Mesenteric fat pad (tissue), 1 donor: ENCODE measurements at places on chromosomes 12 and 14. TPM values are rescaled to one million over a fixed set of nuclear protein-coding genes. Genes with fewer than 3 reads are reported as not detected.
A peak's percentile ranks its signal among the peaks of the same experiment; 100 is the strongest.

KRT82 gene
- not detected for total RNA-seq

JAG2 gene
- 25.1 TPM for total RNA-seq

RIMBP2 gene
- total RNA-seq = 1.1 TPM

EID3 gene
- 8.2 TPM for total RNA-seq

RAB15 gene
- total RNA-seq = 3.2 TPM

NR1H4 gene
- total RNA-seq = not detected

C1QL4 gene
- not detected for total RNA-seq

CLEC2A gene
- not detected for total RNA-seq

DEPDC4 gene
- 0.58 TPM for total RNA-seq

- no peak for DNase-seq
These were observed 98.1 kb downstream of the KLRB1 start for GRCh38 chr12:9509464-9510161.

GRCh38 chr12:10341892-10342509 is 34.3 kb downstream of the KLRD1 start:
- DNase-seq = no peak

- DNase-seq = no peak
These were observed 18.1 kb downstream of the DYRK2 start for GRCh38 chr12:67666605-67667004.

DNA sequence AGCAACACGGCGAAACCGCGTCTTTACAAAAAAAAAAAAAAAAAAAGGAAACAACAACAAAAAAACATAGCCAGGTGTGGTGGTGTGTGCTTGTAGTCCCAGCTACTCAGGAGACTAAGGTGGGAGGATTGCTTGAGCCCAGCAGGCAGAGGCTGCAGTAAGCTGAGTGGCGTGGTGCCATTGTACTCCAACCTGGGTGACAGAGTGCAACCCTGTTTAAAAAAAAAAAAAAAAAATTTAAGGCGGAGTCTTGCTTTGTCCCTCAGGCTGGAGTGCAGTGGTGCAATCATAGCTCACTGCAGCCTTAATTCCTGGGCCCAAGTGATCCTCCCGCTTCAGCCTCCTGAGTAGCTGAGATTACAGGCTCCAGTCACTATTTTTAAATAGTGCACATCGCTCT is 18.2 kb upstream of the FIGNL2 start:
- DNase-seq = no peak

- DNase-seq = no peak
These were observed 69.1 kb upstream of the SSTR1 start for GRCh38 chr14:38138473-38139138.

- no peak for DNase-seq
These were observed 126.7 kb upstream of the PTPRQ start for GRCh38 chr12:80317307-80317706.

DNA sequence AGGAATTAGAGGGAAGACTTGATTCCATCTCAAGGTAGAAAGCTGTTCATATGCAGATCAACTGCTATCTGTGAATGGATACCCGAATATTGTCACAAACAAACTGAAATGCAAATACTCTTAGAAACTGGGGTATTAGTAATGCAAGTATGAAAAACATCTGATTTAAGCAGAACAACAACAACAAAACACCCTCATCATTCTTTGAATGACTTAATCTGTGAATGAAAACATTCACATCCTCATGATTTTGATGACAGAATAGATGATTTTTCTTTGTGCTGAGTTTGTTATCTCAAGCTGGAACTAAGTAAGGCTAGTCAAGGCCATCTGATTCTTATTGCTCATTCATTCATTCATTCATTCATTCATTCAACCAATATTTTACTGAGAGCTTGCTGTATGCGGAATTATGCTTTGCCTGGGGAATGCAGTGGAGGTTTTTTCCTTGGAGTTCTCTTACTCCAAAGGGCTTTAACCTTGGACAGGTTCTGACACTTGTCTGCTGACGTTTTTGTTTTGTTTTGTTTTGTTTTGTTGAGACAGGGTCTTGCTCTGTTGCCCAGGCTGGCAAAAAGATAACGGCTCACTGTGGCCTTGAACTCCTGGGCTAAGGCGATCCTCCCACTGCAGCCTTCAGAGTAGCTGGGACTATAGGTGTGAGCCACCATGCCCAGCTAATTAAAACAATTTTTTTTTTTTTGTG is 23.3 kb downstream of the OR10G3 start:
- peak; percentile 22 for DNase-seq

GRCh38 chr14:59969319-59969718 is 49.4 kb downstream of the LRRC9 start:
- no peak for DNase-seq

GRCh38 chr12:39081910-39082309 is 176.5 kb upstream of the CPNE8 start:
- no peak for DNase-seq

DNA sequence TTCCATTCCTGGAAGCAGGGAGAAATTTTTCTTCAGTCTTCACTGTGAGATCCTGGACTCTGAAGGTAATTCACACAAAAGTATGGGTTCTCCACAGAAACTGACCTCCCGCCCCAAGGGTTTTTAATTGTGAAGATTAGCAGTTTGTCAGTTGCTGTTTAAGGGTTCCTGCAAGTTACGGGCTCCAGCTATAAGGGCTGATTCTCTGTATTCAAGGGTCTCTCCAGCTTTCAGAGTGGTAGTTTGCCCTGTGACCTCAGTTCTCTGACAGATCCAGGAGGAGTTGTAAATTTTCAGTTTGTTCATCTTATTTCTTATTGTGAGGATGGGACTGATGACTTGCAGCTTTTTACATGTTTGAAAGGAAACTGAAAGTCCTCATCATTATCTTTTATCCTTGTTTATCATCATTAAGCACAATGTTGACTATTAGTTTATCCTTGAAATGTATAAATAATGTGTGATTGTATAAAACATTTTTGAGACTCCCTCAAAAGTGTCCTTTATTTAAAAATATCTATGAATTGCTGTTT is 110.9 kb downstream of the SCAF11 start:
- no peak for DNase-seq

- no peak for DNase-seq
These were observed 5.7 kb downstream of the BEGAIN start for GRCh38 chr14:100581228-100582145.

DNA sequence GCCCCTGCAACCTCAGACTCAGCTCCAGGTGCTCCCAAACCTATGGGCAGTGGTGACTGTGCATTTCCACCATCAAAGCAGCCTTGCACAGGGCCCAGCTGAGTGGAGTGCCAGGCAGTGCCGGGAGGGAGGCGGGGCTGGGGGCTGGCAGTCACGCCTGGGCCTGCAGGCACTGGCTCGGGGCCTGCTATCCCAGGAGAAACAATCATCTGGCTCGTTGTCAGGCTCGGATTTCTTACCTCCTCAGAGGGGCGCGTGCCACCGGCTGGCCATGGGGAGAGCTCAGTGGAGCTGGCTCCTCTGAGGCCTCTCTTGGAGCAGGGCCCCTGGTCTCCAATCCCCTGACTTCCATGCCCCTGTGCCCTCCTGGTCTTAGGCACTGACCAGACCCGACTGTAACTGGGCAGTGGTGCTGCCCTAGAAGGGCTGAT is 20.2 kb upstream of the PPP1R13B start:
- no peak for DNase-seq

- DNase-seq = no peak
These were observed 596.0 kb downstream of the SLC16A7 start for GRCh38 chr12:60191676-60192359.

GRCh38 chr14:83473416-83474235 is 1940.0 kb upstream of the SEL1L start:
- no peak for DNase-seq

GRCh38 chr14:68307790-68308168 is 485.1 kb downstream of the ZFP36L1 start:
- no peak for DNase-seq

DNA sequence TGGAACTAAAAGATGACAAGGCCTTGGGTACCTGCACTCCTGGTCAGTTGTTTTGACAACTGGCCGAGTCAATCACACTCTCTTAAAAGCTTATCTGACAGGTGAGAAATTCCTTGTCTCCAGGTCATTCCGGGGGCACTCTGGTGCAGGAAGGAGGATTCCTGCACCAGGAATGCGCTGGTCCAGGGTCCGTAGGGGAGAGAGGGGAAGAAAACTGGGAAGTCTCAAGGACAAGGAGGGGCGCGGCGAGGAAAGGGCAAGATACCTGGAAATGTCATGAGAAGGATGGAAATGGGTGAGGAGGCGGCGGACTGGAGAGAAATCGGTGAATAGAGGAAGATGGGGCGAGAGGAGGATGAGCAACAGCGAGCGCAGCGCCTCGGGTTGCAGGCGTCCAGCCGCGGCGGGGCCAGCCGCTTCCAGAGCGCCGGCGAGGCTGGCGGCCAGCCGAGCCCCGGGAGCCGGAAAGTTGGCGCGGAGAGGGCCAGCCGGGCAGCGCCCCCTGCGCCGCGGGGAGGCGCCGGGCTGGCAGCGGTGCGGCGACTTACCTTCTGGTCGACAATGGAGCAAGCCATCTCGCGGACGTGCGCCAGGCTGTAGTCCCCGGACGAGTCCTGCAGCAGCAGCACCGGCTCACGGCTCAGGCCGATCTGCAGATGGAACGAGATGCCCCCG is 809 bp downstream of the PRKD1 start:
- no peak for DNase-seq

GRCh38 chr12:69987579-69988091 is 162.6 kb downstream of the MYRFL start:
- no peak for DNase-seq

- no peak for DNase-seq
These were observed 10.5 kb upstream of the KRT73 start for GRCh38 chr12:52628841-52629240.

DNA sequence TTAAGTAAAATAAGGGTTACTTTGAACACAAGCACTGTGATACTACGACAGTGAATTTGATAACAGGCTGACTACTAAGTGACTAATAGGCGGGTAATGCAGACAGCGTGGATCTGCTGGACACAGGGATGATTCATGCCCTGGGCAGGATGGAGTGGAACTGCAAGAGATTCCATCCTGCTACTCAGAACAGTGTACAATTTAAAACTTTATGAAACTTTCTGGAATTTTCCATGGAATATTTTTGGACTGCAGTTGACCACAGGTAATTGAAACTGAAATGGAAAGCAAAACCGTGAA is 46.0 kb downstream of the YEATS4 start:
- no peak for DNase-seq

DNA sequence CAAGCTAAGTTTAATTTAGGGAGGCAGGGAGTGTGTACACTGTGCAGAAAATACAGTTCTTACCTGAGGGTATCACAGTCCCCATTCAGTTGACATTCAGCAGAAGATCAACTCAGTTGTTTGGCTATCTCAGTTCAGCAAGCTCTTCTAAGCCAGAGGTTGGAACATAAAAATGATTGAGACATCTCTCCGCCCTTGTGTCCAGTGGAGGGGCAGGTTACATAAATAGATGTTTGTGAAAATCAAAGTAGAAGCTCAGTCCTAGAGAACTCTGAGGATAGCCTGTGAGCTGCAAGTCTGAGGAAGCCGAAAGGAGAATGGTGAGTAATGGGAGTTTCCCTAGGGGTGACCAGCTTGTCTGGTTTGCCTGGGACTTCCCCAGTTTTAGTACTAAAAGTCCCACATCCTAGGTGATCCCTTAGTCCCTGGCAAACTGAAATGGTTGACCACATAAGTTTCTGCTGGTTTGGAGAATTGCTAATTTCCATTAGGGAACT is 251.4 kb upstream of the ATP2B1 start:
- no peak for DNase-seq

GRCh38 chr12:53093777-53094393 is 3.6 kb upstream of the IGFBP6 start:
- DNase-seq = peak; percentile 65

GRCh38 chr12:55997535-55997859 is 421 bp downstream of the SUOX start:
- no peak for DNase-seq

DNA sequence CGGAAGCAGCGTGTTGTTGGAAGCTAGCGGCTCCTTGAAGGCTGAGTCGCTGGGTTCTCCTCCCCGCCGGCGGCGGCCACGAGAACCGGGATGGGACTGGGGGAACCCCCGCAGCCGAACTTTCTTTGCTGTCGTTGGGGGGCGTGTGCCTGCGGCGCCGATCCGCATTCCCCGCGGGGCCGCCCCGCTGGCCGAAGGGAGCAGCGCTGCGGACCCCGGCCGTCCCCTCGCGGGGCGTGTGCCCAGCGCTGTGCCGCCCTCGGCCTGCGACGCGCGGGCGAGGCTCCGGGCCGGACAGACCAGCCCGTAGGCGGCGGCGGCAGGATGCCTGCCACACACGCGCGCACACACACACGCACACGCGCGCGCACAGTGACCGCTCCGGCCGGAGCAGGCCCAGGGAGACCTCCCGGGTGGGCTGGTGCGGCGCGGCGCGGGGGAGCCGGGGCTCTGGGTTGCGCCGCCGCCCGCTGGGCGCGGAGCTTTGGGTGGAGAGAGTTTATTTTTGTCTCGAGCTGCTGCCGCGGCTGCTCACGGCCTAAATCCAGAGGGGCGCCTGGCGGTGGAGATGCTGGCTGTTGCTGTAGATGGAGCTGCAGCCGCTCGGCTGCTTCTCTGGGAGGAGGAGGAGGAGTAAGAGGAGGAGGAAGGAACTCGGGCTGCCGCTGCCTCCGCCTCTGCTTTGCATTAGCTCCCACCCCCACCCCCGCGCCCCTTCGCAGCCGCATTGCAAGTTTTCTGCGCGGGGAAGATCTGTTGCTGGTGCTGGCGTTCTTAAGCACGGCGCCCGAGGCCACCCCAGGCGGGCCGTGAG is at the start of gene SAMD4A:
TSS of gene SAMD4A (plus strand) at position 719 of the 814 bp plus-strand sequence. CDS start 789 bp downstream, outside the sequence.
- DNase-seq = no peak

GRCh38 chr12:128266541-128267130 is 334 bp upstream of the TMEM132C start:
- no peak for DNase-seq

- no peak for DNase-seq
These were observed 16.4 kb upstream of the LRP10 start for GRCh38 chr14:22854963-22855724.

- DNase-seq = no peak
These were observed 99.5 kb downstream of the KIF26A start for GRCh38 chr14:104237651-104238423.

- DNase-seq = no peak
These were observed 53.8 kb upstream of the CCDC196 start for GRCh38 chr14:66432334-66432733.

GRCh38 chr12:95136598-95136997 is 63.2 kb upstream of the NR2C1 start:
- no peak for DNase-seq

- DNase-seq = no peak
These were observed 44.2 kb downstream of the SLC6A12 start for GRCh38 chr12:169528-170370.

GRCh38 chr14:32941668-32942065 is 3.0 kb downstream of the NPAS3 start:
- no peak for DNase-seq
